Occipital lobe (tissue), 3 donors: ENCODE measurements at places on chromosomes 13 and 19.

DNA sequence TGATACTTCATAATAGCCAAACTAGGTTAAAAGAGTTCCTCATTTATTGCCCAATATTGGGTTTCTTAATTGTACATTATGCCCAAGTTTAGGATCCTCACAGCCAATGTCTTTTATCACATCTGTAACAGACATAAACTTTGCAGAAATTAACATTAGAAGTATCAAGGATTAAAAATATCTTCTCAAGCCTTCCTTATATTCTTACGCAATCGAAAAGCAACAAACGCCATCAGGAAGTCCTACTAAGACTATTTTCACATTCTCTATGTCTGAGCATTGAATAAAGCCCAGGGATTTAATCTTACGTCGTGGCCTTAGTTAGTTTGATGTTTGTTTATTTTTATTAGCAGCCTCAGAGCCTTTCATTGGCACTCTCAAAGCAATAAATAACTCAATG, 1660.4 kb upstream of the MIR17HG start:
- no peak for DNase-seq

- no peak for DNase-seq
Measured at GRCh38 chr13:38417241-38417640, 67.6 kb downstream of the UFM1 start.

DNA sequence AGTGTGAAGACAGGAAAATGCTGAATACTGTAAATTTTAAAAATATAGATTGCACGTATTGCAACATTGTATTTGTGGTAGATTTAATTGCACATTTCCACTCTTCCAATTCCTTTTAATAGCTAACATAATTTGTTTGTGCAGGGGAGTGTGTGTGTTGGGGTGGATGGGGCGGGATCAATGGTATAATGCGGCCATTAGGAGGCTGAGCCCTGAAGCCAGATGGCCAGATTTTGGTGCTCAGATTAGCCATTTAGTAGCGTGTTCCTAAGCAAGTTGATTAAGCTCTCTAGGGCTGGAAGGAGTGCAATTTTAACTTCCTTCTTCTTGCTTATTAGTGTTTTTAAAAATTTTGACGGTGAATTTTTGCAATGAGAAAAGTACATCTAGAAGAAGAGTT, 5.8 kb downstream of the OXGR1 start:
- no peak for DNase-seq

DNA sequence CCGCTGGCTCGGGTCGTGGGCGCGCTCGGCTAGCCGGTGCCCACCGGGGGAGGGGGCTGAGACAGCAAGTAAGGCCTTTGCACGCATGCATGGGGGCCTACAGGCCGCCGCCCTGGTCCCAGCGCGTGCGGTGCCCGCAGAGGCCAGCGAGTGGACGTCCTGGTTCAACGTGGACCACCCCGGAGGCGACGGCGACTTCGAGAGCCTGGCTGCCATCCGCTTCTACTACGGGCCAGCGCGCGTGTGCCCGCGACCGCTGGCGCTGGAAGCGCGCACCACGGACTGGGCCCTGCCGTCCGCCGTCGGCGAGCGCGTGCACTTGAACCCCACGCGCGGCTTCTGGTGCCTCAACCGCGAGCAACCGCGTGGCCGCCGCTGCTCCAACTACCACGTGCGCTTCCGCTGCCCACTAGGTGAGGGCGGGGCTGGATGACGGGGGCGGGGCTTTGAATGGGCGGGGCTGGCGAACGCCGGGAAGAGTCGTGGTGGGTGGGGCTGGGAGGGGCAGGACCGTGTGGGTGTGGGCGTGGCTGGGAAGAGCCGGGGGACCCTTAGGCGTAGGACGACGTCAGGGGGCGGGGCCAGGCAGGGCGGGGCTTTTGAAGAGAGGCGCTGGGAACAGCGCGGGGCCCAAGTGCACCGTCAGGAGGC, 2.1 kb downstream of the CILP2 start:
- DNase-seq, result no peak
